ENCODE measurements at places on chromosomes 2 and 18. TPM values are rescaled to one million over a fixed set of nuclear protein-coding genes. Genes with fewer than 3 reads are reported as not detected.

Gene TUBA4B
- total RNA-seq: not detected

Gene TTN
- total RNA-seq: 0.49 TPM

Gene NYAP2
- not detected for total RNA-seq

Gene STAT1
- total RNA-seq: 67.6 TPM

Gene PMS1
- 27.8 TPM for total RNA-seq

Gene LONRF2
- total RNA-seq: not detected

Gene KCNIP3
- 0.21 TPM for total RNA-seq

Gene STARD6
- not detected for total RNA-seq

All from endothelial cell of umbilical vein (primary cell).